Activated naive CD4-positive, alpha-beta T cell treated with anti-CD3 and anti-CD28 coated beads, Interleukin-2, amount 50 U/mL, for 72 hours (primary cell): ENCODE measurements at places on chromosomes 2 and 18. TPM values are rescaled to one million over a fixed set of nuclear protein-coding genes. Genes with fewer than 3 reads are reported as not detected.

The SRBD1 gene
- 18.1 TPM for total RNA-seq

The ERCC3 gene
- 51.8 TPM for total RNA-seq

The AOX1 gene
- 0.05 TPM for total RNA-seq

The NEU2 gene
- total RNA-seq: not detected

The GCKR gene
- not detected for total RNA-seq

The SERPINB2 gene
- total RNA-seq: not detected
